ENCODE measurements at places on chromosomes 3 and 15.

GRCh38 chr3:188761439-188761838 lies 410.3 kb upstream of the TPRG1 start:
- no peak for DNase-seq

- DNase-seq, result no peak
These were observed 16.9 kb downstream of the TMEM43 start for GRCh38 chr3:14141602-14142341.

- DNase-seq, result no peak
These were observed 1.8 kb upstream of the SRP14 start for GRCh38 chr15:40040770-40041169.

DNA sequence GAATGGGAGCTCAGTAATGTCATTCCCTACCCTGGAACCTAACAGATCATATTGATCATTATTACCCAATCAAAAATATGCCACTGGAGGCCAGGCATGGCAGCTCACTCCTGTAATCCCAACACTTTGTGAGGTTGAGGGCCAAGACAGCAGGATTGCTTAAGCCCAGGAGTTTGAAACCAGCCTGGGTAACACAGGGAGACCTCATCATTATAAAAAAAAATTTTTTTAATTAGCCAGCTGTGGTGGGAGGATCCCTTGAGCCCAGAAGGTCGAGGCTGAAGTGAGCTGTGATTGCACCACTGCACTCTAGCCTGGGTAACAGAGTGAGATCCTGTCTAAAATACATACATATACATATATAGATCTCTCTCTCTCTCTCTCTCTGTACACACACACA lies 10.2 kb downstream of the IGDCC4 start:
- DNase-seq, result no peak

DNA sequence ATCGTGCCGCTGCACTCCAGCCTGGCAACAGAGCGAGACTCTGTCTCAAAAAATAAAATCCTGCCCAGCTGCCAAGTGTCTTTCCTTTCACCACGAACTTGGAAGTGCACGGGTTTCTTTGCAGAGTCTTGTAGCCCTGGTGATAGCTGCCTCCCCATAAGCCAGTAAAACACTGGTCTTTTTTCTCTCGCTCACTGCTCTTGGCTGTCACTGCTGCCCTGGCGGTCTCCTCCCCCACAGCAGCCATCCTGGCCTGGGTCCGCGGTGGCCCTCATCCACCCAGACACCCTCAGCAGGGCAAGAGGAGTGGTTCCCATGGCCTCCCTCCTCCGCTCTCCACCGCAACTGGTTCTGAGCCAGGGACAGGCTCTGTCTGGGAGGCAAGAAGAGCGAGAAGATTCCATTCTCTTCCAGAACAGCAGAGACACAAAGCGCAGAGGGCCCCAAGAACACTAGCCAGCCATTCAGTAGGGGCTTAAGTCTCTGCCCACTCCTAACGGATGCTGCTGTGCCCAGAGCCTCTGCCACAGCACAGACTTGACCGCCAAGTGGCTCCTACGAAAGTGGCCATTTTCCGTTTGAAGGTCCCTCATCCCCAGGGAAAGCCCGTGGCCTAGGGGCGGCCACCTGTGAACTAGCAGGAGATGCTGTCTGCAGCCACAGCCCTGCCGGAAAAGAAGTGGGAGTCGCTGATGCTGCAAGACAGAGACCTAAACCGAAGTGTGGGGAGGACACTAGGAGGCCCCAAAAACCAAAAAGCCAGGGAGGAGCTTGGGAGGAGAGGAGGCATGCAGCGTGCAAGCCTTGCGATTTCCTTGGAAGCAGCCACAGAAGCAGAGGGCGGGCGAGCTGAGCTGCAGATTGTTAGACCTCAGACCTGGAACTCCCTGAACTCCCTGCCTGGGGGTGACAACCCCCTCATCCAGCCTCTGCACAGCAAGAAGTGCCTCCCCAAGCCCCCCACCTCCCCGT lies 44.1 kb downstream of the KLHL25 start:
- DNase-seq, result no peak

DNA sequence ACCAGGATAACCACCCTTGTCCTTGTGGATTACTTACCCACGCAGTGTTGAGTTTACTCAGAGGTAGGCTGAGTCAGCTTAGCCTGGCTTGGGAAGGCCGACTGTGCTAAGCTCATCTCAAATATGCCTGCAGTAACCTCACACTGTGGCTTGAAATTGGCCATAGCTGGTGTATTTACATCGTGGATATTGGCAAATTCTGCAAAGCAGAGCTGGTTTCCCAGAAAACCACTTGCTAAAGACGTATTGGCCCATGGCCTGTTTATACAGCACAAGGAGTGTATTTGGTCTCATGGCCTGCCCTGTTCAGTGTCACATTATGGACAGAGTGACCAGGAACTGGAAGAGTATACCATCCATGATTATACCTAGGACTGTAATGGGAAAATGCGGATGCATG lies 170.5 kb upstream of the UBE3A start:
- no peak for DNase-seq

DNA sequence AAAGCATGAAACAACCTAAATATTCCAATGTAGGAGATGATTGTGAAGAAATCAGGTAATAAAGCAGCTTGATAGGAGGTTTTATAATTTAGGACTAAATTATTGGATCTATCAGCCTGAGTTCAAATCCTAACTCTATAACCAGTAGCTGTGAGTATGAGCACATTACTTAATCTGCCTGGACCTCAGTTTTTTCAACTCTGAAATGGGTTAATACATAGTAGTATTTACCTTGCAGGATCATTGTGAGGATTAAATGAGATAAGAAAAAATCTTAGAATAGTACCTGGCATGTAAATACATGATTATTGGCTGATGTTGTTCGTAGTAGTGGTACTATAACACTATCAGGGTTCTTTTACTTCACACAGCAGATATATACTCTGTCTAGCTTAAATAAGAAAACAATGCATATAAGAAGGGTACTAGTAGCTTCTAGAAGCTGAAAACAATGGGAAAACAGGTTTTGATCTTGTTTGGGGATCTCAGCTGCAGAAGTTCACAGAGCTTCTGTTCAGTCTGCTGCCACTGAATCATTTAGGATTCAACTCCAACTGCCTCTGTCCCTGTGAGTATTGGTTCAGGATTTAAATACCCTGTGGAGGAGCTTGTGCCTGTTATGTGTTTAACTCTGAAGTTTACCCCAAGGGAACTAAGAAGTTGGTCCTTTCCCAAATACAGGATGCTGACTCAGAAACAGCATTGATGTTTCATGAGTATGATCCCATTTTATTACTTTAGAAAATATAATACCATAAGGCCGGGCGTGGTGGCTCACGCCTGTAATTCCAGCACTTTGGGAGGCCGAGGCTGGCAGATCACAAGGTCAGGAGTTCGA lies 34.2 kb downstream of the KAT2B start:
- DNase-seq, result no peak

DNA sequence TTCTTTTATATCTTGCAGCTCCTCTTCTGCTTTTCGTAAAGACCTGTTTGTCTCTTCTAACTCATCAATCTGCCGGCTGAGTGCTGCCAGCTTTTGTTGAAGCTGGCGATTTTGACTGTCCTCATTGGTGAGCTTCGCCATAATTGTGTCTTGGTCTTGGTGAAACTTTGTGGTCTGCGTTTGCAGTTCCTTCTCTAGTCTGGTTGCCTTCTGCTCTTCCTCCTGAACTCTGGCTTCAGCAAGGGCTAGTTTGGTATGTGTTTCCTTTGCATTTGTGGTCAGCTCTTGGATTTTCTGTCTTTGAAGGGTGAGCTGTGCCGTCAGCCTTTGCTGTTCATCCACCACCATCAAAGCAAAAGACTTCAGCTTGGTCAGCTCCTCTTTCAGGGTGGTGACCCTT lies 32.9 kb downstream of the CMSS1 start:
- DNase-seq, result no peak

DNA sequence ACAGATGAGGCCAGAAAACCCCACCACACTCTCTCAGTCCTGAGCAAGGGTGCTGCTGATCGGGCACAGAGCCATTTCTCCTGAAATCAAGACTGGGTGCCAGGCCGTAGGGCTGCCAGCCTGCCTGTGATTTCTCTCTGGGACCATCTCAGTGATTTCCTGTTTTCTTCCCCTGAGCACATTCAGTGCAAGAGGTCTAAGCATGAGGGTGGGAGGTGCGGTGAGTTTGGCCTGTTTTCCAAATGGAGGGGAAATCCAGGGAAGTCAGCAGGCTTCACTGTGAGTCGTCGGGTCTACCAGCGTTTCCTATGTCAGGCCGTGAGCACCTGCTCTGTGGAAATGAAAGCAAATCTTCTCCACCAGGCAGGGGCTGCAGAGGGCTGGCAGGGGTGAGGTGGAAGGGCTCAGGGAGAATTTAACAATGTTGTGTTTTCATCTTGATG lies 82.3 kb downstream of the ST6GAL1 start:
- no peak for DNase-seq

- no peak for DNase-seq
These were observed 584.8 kb downstream of the DIPK2A start for GRCh38 chr3:144556392-144556791.

GRCh38 chr3:16187213-16187790 lies 12.8 kb downstream of the GALNT15 start:
- no peak for DNase-seq

- DNase-seq, result no peak
These were observed 45.3 kb downstream of the TCF12 start for GRCh38 chr15:56963710-56964109.

DNA sequence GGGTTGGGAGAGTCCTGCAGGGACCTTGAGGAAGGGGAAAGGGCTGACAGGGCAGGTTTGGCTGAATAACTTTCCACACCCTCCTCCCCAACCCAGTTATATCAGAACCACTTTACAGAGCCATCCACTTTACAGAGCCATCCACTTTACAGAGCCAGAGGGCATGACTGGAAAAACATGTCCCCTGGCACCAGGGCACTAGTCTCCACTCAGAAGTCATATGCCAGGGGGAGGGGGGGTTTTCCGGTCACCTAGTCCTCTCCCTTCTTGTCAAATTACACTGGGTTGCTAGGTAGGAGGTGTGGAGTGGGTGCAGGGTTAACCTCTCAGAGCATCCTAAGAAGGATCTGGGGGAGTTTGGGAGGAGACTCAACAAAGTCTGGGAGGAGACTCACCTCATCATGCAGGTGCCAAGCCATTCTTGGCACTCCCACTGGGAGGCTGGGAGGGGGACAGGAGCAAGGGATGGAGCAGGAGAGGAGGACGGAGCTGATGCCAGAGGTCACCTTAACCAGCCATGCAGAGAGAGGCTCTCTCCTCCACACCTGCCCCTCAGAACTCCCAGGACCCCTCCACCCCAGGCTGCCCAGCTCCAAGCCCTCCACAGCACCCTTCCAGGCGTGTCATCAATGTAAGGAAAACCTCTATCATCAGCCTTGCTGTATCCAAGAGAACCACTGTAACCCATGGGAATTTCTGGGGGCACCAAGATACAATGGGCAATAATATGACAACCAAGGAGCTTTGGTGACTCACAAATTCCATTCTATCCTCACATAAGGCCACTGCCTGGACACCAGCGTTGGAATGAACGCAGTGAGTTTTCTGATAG lies 1.7 kb downstream of the LRRC2 start:
- DNase-seq, result no peak
